SK-MEL-5 (cell line): ENCODE measurements at places on chromosomes 4 and X.

- DNase-seq: peak; percentile 13
Measured at GRCh38 chr4:2302387-2303119, 40.6 kb upstream of the MXD4 start.

GRCh38 chr4:99817309-99817890 lies 773 bp downstream of the DAPP1 start:
- DNase-seq: no peak

- no peak for DNase-seq
Measured at GRCh38 chrX:138718941-138719340, 7.4 kb upstream of the FGF13 start.

- DNase-seq: no peak
Measured at GRCh38 chrX:35743331-35743730, 54.8 kb upstream of the MAGEB16 start.

GRCh38 chr4:92791871-92792440 lies 488.2 kb downstream of the GRID2 start:
- no peak for DNase-seq

DNA sequence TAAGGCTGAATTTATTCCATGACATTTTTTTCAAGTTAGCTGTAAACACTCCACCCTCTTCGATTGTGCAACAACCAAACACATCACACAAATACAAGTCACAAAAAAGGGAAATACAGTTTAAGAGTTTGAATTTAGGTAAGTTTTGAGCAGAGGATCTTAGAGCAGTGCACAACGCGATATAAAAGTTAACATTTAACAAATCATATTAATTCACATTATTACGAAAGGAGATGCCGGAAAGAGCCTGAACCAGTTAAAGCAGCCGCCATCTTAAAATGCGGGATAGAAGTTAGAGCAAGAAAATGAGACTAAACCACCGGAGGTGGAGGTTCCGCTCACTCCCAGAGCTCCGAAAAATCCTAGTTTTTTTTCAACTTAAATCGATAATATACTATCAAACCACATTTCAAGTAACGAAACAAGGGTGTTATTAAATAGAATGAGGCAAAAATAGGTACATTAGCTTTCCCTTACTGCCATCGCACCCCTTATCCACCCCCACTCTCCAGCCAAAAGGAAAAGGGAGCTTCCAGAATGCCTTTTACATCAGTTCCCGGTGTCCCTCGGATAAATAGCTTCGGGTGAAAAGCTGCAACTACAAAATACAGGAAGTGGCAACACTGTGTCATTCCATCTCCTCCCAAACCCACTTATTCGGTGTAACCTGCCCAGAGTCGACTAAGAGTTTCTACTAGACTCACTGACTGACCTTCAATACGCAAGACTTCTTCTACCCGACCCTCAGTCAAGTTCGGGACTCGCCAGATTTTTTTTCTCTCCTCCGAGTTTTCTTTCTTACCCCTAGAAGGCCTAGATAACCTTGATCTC lies 1.9 kb downstream of the UBE2D3 start:
- peak; percentile 53 for DNase-seq

DNA sequence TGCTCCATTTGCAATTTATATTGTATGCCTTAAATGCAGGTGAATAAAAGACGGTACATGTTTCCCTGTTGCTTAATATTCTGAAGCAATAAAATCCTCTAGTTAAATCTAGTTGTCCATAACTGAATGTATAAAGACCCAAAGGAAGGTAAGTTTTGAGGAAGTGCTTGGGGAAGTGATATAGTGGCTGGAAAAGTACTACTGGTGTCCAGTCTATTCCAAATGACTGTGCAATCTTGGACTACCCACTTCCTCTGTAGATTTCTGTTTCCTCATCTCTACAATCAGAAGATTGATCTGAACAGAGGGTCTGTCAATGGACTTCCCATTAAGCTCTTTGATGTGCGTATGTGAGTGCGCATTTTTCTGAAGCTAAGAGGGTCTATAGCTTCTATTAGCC lies 17.0 kb downstream of the SNCA start:
- DNase-seq: no peak

- DNase-seq: no peak
Measured at GRCh38 chr4:7472442-7473013, 37.8 kb upstream of the PSAPL1 start.

GRCh38 chrX:153445856-153446635 lies at the start of gene TREX2:
TSS of gene TREX2 (minus strand) at chrX:153446056. CDS start at chrX:153445430, 626 bp downstream.
- no peak for DNase-seq

DNA sequence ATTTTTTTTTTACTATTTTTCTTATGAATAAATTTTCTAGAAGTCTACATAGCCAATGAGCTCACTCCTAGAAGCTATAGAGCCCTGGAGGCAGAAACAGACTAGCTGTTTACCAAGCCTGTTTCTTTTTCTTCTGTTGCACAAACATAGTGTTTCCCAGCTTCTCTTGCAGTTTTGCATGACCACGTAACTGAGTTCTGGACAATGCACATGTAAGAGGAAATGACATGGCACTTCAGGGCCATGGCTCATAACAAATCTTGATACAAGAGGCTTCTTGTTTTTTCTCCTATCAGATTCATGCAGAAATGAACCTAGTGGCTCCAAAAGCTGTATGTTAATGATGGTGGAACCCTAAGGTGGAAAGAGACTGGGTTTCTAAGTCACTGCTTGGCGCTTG lies 127.4 kb downstream of the ZNF330 start:
- DNase-seq: peak; percentile 9

- DNase-seq: no peak
Measured at GRCh38 chr4:125382995-125383394, 68.2 kb downstream of the FAT4 start.

GRCh38 chr4:166252487-166253402 lies 379.7 kb downstream of the TLL1 start:
- DNase-seq: peak; percentile 78

DNA sequence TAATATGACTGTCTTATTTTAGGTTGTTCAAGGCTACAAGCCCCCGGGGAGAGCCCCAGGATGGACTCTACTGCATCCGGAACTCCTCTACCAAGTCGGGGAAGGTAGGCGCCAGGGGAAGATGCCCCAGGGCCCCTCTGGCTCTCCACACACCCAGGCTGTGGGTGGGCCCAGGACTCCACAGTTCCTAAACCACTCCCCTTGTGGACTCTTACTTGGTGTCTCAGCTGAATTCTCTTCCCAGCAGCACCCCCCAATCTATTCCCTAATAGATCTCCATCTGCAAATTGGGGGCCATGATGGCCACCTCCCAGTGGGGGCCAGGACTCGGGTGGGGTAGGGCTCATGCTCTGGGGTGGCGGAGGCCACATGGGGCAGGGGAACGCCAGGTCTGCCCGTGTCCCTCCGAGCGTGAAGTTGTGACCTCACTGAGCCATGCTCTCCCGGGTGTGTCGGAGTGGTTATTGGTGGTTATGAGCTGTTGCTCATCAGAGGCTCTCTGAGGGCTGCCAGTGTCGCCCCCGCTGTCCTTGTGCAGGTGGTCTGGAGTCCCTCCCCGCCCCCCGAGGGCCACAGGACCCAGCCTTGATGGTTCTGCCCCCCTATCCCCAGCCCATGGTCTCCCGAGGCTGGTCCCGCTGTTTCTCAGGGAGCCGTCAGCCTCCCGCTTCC lies 11.2 kb upstream of the ADD1 start:
- DNase-seq: no peak

- no peak for DNase-seq
Measured at GRCh38 chrX:118588715-118589114, 93.1 kb downstream of the DOCK11 start.

- DNase-seq: no peak
Measured at GRCh38 chrX:71549986-71550385, 17.1 kb downstream of the OGT start.

DNA sequence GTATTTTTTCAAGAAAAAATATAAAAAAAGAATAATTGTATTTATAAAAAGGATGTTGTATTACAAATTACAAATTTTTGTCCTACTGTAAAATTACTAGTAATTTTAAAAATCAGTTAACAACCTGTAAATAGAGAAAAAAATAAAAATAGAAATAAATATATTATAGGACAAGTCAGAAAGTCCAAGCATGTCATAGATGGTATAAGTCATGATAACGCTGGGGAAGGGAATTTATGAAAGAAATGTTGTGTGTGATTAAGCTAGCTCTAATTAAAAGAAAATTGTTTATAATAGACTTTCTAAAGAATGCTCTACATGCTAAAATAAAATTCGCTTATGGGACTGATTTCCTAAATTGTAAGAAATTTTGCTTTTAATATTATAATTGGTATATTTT lies 2329.9 kb downstream of the ARAP2 start:
- no peak for DNase-seq

- no peak for DNase-seq
Measured at GRCh38 chrX:124373348-124373747, 27.0 kb downstream of the SH2D1A start.

- no peak for DNase-seq
Measured at GRCh38 chrX:140360284-140360683, 144.6 kb downstream of the SOX3 start.

- DNase-seq: no peak
Measured at GRCh38 chrX:11585174-11585573, 80.5 kb downstream of the ARHGAP6 start.

- no peak for DNase-seq
Measured at GRCh38 chr4:20624793-20625374, 75.4 kb upstream of the PACRGL start.

DNA sequence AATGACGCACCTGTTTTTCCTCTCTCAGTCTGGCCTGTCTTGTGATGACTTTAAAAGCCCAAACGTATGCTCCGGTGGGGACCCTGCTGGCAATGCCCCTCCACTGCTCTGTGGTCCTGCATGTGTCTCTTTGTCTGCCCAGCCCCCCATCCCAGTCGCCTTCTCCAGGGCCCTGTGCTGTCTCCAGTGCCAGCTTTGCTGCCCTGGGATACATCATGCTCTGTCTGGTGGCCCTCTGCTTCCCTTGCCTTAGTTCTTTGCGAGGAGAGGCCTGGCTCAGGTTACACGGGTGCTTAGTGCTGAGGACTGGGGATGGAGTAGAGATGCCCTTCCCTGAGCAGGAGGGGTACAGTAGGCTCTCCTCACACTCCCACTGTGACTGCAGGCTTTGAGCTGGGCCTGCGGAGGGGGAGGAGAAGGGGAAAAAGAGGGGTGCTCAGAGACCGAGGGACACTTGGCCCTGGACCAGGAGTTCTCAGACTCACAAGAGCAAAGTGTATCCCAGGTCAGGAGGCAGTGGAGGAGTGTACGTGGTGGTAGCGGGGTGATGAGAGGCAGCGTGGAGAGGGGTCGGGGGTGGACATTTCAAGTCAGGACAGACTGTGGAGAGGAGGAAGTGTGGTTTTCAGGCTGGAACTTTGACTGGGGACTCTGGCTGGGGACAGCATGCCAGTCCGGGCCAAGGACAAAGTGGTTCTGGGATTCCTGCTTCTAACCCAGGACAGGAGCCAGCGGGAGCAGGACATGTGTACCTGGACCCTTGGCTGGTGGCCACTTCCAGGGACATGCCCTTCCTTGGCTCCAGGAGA lies 2.8 kb downstream of the APLN start:
- DNase-seq: no peak

DNA sequence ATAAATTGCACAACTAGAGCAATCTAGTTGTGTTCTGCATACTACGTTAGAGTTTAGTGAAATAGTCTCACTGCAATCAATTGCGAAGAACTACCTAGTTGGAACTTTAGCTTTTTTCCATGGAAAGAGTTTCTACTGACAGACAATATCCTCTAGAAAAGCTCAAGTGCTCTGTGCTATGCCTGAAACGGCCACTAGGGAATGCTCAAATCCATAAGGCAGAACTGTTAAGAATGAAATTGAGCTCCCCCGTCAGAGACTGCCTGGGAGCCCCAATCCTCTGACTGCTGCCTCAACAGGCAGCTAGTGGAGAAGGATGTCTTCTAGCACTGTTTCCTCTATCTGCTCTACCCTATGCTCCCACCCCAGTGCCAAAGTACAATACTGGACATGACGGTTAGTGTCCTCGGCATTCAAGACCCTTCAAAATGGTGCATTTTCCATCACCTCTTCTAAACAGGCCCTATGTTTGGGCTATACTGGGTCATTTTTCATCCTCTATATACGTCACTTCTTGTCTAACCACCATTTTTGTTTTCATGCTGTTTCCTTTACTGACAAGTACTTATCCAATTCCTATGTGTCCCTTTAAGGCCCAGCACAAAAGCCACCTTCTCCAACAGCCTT lies 35.3 kb downstream of the FRMD7 start:
- peak; percentile 73 for DNase-seq

DNA sequence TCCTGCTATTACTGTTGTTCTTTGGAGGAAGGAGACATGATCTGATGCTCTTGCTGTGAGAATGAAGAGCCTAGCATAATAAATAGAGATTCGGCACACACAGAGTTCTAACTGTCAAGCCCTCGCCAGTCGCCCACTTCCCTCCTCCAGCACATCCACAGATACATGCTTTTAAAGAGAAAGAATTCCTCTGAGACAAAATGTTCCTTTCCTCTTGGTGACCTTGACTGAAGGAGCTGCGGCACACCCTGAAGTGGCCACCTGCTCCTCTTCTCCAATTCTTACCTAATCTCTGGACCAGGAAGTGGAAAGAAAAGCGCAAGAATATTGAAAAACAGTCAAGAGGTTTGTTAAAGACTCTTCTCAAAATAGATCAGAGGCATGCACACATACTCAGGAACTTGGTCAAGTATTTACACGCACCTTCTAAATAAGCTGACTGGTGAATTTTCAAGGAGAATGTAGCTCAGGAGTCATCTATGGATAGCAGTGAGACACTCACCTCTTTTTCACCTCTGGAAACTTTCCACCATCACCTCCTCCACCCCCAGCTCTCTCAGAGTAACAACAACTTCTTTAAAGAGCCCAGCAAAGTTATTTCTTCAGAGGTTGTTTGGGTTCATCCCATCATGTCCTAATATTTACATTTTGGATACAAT lies 95.4 kb downstream of the PARM1 start:
- no peak for DNase-seq

- no peak for DNase-seq
Measured at GRCh38 chr4:102687373-102687981, 73.3 kb downstream of the MANBA start.

GRCh38 chr4:169024762-169025161 lies 14.7 kb upstream of the CBR4 start:
- peak; percentile 72 for DNase-seq

DNA sequence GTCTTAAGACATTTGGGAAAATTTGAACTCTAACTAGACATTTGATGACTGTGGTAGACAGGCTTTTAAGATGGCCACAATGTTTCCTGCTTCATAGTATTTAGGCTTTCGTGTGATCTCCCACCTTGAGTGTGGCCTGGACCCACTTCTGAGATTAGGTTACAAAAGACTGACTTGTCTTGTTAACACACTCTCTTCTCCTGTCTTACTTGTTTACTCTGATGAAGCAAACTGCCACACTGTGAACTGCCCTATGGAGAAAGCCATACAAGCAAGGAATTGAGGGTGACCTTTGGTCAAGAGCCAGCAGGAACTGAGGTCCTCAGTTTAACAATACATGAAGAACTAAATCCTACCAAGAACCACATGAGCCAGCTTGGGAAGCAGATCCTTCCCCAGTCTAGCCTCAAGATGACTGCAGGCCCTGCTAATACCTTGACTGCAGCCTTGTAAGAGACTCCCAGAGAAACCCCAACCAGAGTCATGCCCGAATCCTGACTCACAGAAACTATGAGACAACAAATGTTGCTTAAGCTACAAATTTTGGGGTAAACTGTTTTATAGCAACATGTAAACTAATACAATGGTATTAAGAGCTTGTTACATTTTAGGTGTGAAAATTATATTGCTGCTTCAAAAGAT lies 20.3 kb downstream of the UBA6 start:
- DNase-seq: no peak
